ENCODE measurements at places on chromosomes 2 and 18. TPM values are rescaled to one million over a fixed set of nuclear protein-coding genes. Genes with fewer than 3 reads are reported as not detected.

Gene ACVR2A
- total RNA-seq, result 6.8 TPM

Gene CD302
- 6.1 TPM for total RNA-seq

Gene EDAR
- total RNA-seq, result not detected

Gene C18orf63
- total RNA-seq, result not detected

Gene TBR1
- not detected for total RNA-seq

Gene SPATA3
- not detected for total RNA-seq

Gene FER1L5
- total RNA-seq, result 0.28 TPM

Gene SERPINB10
- total RNA-seq, result not detected

Gene COL4A4
- 0.28 TPM for total RNA-seq

Gene PSMA8
- total RNA-seq, result not detected

Gene PPP1R1C
- 0.28 TPM for total RNA-seq

Gene M1AP
- not detected for total RNA-seq

Gene SLC4A5
- total RNA-seq, result not detected

Gene AQP12B
- total RNA-seq, result not detected

Gene VWA3B
- not detected for total RNA-seq

Gene LAMA1
- 11.4 TPM for total RNA-seq

Gene CDK5R2
- total RNA-seq, result not detected

Gene CRYGC
- not detected for total RNA-seq

Gene ZNF142
- 3.3 TPM for total RNA-seq

Gene SH2D6
- 0.36 TPM for total RNA-seq

Gene SERPINB3
- not detected for total RNA-seq

Gene FAP
- 71.0 TPM for total RNA-seq

Gene NYAP2
- total RNA-seq, result not detected

Gene CHPF
- total RNA-seq, result 27.2 TPM

Gene CPLX4
- total RNA-seq, result not detected

Gene KCNG2
- not detected for total RNA-seq

Gene SCTR
- total RNA-seq, result not detected

Gene CDH20
- not detected for total RNA-seq

Gene LPIN1
- total RNA-seq, result 21.7 TPM

Gene ELOA2
- not detected for total RNA-seq

Gene FNDC4
- 7.3 TPM for total RNA-seq

Data from IMR-90 (cell line).